ENCODE measurements at places on chromosomes 4 and X. TPM values are rescaled to one million over a fixed set of nuclear protein-coding genes. Genes with fewer than 3 reads are reported as not detected.

The SPIN2A gene
- 3.4 TPM for total RNA-seq

The CXCL10 gene
- 0.09 TPM for total RNA-seq

The TMEM35A gene
- 1.1 TPM for total RNA-seq

The RRH gene
- 0.18 TPM for total RNA-seq

The CSAG3 gene
- not detected for total RNA-seq

The L1CAM gene
- total RNA-seq: 0.84 TPM

The SH2D1A gene
- total RNA-seq: 1.2 TPM

Measured in muscle of leg (tissue), 16 donors.